ENCODE measurements at places on chromosomes 13 and 19. TPM values are rescaled to one million over a fixed set of nuclear protein-coding genes. Genes with fewer than 3 reads are reported as not detected.
A peak's percentile ranks its signal among the peaks of the same experiment; 100 is the strongest.

DNA sequence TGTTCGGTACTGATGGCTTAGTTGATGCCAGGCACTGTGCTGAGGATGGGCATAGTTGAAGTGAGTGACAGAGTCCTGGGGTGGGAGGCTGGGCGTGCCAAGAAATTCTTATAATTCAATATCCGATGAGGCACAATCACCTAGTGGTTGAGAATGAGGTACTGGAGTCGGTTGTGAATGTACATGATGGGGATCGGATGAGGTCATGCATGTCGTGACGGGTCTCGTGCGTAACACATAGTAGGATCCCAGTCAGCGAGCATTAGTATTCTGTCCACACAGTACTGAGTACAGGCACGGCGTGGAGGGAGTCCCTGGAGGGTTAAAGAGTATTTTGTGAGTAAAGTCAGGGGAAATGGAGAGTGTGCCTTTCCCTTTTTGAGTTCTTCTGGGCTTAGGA lies 2.8 kb downstream of the SAFB start:
- no peak for DNase-seq

DNA sequence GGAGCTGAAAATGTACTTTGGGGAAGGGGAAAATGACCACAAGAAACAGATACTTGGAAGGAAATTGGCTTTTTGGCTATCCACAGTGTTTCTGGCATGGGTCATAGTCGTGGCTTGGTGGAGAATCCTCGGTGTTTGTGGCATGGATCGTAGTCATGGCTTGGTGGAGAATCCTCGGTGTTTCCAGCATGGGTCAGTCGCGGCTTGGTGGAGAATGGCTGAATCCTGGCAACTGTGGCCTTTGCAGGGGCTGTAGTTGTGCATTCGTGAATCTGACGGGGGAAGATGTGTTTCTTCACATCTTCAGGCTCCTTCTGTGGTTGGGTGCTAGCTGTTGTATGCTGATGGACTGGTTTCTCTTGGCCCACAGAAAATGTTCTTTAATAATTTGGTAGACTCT lies 61.7 kb upstream of the MCF2L start:
- no peak for DNase-seq

- no peak for DNase-seq
Measured at GRCh38 chr19:46426035-46426505, 2.7 kb downstream of the PNMA8C start.

DNA sequence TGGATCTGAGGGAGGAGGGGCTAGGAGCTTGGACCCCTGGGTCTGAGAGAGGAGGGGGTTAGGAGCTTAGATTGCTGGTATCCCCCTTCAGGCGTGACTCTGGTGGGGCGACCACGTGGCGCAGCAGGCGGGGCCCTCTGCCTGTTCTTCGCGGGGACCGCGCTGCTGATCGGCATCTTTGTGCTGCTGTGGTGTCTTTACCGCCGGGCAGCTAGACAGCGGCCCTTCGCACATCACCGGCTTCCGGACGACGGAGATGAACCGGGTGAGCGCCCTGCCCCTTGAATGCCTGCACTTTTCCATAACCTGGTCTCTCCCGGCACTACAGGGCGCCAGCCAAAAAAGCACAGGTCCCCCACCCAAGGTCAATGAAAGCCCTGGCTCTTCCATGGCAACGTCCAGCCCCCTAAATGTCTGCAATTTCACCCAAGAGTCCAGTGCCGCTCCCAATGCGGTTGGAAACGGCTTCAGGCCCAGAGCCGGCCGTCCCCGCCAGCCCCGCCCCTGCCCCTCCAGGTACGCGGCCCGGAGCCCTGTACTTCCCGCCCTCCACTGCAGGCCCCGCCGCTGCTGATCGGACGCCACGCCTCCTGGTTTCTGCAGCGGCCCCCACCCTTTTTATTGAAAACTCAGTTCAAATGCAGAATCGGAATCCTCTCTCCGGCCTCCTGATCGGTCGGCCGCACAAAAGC lies 2.8 kb downstream of the GFY start:
- no peak for DNase-seq

DNA sequence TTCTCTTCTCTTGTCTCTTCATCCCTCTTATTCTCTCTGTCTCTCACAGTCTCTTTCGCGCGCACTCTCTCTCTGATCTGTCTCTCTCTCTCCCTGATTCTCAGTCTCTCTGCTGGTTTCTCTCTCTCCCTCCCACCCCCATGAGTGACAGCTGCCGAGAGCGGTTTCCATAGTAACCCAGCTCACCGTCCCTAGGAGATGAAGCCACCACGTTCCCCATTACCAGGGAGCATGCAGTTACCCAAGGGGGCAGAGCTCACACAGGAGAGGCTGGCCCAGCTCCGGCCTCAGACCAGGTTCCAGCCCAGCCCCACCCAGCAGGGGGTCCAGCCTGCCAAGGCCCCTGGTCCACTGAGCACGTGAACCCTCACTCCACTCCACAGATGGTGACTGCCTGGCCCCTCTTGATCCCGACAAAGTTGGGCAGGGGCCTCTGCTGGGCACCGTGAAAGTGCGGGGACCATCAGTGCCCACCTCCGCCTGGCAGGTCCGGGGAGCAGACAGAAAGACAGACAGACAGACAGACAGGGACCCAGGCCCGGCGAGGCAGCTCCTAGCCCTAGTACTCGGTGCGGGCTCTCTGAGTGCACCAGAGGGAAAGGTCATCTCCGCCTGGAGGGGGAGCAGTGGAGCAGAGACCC lies 50.6 kb downstream of the CELF5 start:
- DNase-seq: no peak

DNA sequence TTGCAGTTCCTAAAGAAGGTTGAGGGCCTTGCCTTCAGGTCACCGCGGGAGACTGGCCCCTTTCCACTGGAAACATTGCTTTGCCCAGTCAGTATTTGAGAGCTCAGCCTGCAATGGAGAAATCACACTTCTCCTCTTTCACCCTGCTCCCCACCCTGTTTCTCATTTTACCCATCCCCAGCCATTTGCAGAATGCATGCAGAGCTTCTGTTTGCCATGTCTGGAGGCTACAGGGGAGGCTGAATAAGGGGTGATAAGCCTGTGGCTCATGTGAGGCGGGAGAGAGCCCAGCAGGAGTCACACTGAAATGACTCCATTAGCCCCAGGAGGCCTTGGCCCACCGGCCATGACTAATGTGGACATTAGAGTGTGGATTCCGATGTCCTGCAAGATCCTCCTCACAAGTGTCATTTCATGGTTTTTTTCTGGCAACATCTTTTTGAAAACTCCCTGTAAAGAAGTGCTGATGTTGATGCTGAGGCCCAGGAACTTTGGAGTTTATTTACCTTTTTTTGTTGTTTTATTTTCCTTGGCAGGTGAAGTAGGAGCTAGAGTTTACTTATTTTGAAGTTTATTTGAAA lies 6.3 kb downstream of the SPINT2 start:
- no peak for DNase-seq

Gene ELSPBP1
- not detected for total RNA-seq

- DNase-seq: no peak
Measured at GRCh38 chr19:32748497-32748896, 28.9 kb downstream of the TDRD12 start.

DNA sequence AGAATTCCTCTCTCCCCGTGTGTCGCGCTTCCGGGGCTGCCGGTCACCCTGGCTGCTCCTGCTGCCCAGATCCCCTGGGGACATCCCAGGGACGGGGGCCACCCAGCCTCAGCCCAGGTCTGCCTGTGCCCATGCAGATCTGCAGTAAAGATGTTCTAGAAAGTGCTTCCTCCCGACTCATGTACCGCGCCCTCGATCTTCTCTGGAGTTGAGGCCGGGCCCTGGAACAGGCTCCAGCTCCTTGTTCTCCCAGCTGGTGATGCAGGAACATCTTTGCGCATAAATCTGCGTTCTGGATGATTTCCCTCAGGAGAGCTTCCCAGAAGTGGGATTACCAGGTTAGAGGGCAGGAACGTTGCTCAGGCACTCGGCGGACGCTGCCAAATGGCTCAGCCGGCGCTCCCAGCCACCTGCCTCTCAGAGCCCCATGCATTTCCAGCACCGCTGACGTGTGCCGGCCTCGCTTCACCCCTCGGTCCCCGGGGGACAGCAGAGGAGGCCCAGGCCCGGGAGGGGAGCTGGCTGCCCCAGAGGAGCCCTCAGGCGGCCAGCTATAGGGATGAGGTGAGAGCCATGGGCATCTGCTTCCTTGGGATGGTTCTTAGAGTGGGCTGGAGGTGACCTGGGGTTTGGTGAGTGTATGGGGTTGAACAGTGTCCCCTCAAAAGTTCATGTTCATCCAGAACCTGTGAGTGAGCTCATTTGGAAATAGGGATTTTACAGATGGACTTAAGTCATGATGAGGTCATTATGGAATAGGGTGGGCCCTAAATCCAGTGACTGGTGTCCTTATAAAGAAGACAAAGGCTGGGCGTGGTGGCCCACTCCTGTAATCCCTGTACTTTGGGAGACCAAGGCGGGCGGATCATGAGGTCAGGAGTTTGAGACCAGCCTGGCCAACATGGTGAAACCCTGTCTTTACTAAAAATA lies 42.6 kb downstream of the CRTC1 start:
- DNase-seq: no peak

DNA sequence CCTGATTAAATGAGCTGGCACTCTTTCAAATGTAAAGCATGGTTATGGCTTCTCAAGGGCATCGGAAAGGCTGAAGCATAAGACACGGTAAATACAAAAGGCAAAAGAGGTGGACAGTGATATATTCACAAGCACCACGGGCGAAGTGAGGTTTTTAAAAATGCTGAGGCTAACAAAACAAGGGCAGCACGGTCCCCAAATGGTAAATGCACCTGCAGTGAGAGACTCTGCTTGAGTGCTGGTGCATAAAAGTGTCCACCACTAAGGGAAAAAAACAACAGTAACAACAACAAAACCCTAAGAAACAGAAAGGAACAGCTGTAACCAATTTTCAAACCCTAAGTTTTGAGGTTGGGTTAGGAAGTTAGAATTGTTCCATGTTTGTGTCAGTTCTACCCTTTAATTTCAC lies 234.9 kb downstream of the PCDH9 start:
- DNase-seq: no peak

Gene GGACT
- total RNA-seq: 3.7 TPM

- no peak for DNase-seq
Measured at GRCh38 chr19:45472563-45473366, 5.0 kb downstream of the FOSB start.

Gene ZNF682
- total RNA-seq: 6.0 TPM

- DNase-seq: no peak
Measured at GRCh38 chr13:110635405-110636002, 20.2 kb downstream of the NAXD start.

Gene APOC4
- not detected for total RNA-seq

- no peak for DNase-seq
Measured at GRCh38 chr19:49549045-49549444, 21.2 kb downstream of the RCN3 start.

DNA sequence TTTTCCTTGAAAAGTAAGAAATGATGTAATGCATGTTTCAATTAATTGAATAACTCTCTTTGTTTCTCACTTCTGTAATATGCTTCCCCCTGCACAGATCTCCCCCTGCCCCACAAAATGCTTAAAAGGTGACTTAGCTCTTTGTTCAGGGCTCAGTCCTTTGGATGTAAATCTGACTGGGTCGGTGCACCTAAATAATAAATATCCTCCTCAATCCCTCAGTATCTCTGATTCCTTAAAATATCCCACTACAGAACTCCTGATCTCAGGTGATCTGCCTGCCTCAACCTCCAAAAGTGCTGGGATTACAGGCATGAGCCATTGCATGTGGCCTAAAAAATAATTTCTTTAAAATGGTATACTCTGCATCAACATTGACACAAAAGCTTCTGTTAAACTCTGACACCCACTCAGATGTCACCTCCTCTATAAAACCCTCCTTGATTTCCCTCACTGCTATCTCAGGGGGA lies 107.0 kb downstream of the ZNF429 start:
- DNase-seq: no peak

DNA sequence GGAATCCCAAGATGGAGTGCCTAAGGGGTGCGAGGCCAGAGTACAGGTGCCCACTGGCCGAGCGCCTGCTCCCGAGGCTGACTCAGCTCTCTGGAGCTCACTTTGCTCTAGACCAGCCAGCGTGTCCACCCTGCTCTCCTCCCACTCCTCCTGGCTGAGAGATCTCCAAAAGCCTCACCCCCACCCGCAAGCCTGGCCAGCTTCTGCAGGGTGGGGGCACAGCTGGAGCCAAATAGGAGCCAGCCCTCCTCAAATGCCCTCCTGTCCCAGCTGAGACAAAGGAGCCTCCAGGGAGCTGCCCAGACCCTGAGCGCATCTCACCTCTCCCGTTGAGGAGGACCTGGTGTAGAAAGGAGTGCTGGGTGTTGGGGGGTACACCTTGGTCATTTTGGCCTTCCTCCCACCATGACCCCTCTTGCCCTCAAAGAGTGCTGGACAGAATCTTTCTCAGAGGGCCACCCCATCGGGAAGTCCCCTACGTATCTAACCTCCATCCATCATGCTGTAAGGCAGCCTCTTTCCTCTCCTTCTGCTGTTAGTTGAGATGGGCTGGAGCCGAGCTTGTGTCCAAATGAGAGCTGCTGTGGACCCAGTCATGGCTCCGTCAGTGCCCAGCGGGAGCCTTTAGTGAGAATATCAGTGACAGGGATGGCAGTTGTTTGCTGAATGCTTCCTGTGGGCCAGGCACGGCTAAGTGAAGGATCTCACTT lies 123.9 kb upstream of the VSTM2B start:
- no peak for DNase-seq

DNA sequence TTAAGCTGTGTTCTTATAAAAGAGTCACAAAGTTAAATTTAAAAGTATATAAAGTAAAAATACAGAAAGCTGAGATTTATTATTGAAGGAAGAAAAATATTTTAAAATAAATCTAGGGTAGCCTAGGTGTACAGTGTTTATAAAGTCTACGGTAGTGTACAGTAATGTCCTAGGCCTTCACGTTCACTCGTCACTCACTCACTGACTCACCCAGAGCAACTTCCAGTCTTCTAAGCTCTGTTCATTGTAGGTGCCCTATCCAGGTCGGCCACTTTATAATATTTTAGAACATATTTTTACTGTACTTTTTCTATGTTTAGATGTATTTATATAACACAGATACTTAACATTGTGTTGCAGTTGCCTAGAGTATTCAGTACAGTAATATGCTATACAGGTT lies 47.4 kb downstream of the NDFIP2 start:
- no peak for DNase-seq

Gene ZNF112
- total RNA-seq: 9.0 TPM

GRCh38 chr19:33718651-33719254 lies 77.9 kb upstream of the KCTD15 start:
- peak; percentile 39 for DNase-seq

GRCh38 chr19:45999653-46000121 lies 4.4 kb downstream of the CCDC61 start:
- peak; percentile 55 for DNase-seq

DNA sequence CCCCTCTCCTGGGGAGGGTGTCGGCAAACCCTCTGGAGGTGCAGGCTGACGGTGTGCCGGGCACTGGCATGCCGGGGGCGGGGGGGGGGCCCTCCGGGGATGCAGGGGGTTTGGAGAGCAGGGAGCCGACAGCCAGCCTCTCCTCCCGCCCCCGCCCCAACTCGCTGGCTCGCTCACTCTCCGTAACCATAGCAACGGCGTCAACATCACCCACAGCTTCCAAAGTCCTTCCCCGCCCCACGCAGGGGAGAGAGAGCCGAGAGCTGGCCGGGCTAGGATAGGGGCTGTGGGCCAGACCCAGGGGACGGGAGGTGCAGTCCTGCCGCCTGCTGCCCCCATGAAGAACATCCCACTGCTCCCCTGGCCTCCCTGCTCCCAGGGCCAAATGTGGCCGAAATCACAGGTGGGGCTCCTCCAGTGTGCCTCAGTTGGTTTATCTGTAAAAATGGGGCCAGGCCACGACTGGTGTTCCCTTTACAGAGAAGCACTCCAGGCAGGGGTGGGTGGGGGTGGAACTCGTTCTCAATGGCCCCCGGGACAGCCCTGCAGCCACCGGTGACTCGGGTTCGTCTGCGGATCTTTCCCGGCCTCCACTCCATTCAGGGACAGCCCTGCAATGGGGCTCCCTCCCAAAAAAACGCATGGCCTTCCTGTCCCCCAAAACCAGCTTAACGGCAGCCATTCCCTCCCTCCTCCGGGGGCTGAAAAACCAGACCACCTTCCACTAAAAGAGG lies 3.2 kb downstream of the KLF16 start:
- DNase-seq: peak; percentile 78
